ENCODE measurements at places on chromosomes 7 and 10.

GRCh38 chr7:139813151-139813550, 15.9 kb upstream of the TBXAS1 start:
- DNase-seq, result no peak

GRCh38 chr7:40717242-40717641, 582.4 kb downstream of the SUGCT start:
- DNase-seq, result no peak

GRCh38 chr7:7662527-7662926, 22.0 kb downstream of the UMAD1 start:
- no peak for DNase-seq

DNA sequence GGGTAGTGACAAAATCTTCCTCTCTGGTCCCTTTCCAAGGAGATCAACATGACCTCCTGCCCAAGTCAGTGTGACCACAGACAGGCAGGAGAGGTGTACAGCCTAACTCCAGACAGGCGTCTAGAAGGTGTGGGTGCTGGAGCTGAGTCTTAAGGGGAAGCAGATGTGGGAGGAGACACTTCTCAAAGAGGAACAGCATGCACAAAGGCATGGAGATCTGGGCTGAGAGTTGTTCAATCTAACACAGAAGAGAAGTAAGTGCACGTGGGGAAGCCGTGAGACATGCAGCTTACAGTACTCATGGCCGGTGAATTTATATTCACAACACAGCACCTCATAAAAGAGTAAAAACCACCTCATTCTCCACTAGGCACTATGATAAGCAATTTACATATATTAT, 23.8 kb upstream of the GSDME start:
- DNase-seq, result no peak

DNA sequence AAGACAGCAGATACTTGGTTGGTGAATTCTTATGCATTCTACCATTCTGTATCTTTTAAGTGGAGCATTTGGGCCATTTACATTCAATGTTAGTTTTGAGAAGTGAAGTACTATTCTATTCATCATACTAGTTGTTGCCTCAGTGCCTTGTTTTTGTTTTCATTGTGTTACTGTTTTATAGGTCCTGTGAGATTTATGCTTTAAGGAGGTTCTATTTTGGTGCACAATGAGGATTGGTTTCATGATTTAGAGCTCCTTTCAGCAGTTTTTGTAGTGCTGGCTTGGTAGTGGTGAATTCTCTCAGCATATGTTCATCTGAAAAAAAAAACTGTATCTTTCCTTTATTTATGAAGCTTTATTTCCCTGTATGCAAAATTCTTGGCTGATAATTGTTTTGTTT, 23.3 kb upstream of the WNT2 start:
- no peak for DNase-seq

DNA sequence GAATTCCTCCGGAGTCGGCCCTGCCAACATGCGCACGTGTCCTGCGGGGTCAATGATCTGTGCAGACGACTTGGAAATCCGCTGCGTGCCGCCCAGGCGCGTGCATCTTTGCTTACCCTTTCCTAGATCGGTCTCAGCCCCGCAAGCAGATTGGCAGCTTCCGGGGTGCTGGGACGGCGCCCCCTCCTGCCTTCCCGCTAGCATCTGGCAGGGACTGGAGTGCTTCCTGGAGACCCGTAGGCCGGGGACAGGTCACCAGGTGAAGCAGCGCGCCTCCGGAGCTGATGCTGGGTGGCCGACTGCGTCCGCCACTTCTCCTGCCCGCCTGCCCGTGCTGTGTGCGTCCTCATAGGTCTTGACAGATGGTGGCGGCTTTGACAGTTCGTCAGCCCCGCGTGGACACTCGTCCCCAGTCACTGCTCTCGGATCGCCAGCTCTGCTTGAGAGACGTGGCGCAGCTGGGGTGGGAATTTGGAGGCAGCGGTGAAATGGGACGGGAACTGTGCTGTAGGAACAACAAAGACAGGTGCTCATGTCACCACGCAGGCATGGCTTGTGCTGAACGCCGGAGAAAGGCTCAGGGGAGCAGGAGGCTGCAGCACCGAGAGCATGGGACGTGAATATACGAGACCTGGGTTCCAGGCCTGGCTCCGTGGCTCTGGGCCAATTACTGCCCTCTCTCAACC, 21.9 kb upstream of the KCNK18 start:
- no peak for DNase-seq

DNA sequence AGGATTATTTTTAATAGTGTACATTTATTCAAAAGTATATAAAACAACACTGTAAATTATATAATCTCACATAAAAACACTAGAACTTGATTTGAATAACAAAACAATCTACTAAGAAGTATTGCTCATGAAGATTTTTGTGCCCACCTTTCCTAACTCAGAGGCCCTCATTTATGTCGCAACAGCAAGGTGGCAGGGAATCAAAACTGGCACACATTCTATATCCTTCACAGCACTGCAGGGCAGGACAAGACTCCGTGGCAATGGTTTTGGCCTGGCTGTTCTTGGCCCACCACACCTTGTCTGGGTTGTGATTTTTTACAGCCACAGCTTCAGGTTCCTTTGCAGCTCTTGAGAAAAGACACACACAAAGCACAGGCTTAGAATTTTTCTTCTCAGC, 3.4 kb upstream of the CUZD1 start:
- DNase-seq, result no peak

DNA sequence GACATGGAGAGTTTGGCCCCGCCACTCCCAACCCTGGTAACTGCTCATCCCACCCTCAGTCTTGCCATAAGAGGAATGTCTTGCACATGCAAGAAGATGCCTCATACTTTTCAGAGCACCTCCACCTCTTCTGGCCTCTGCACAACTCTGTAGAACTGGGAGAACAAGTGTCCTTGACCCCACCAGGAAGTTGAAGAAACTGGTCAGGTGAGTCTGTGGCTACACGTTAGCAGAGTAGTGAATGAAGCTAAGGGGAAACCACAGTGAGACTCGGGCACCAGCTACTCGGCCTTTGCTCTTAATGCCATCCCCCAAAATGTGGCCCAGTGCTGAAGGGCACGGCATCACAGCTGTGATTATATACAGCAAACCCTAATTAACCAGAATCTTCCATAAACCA, 110.1 kb downstream of the ARID5B start:
- no peak for DNase-seq

DNA sequence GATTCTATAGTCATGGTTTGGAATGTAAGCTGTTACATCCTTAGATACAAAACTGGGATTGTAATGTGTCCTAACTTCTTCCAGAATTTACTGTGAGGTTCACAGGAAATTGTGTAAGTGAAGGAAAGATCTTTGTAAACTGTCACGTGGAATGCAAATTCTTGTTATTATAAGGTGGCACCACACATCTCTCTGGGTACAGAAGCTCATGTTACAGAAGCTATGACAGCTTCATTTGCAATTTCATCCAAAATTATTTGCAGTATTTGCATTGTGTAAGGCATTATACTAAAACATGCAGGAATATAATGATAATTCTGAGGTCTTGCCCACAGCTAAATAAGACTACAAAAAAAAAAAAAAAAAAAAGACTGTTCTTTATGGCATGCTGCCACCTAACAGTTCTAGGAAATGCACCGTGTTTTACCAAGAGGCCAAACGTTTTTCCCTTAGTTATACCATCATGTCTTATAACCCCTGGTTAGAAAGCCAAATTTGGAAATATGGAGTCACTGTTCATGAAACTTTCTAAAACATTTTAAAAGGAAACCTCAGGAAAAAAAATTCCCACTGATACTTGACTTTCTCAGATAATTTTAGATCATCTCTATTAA, 17.6 kb downstream of the MINDY3 start:
- DNase-seq, result no peak

- no peak for DNase-seq
These were observed 506 bp downstream of the CTTNBP2 start for GRCh38 chr7:117872561-117873309.

DNA sequence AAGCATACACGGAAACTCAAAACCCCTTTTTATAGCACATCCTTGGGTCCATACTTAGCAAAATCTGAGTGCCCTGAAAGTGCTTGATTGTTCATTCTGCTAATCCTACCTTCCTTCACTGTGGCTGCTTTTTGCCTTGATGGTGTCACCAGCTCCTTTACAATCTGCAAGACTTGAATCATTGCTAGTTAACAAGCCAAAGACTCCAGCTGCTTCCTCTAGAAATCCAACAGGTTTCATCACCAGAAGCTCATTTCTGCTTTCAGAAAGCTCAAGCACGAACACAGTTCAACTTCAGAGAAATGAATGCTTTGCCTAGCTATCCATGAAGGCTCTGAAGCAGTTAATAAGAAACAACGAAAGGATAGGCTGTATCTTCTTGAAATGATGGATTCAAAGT, 38.0 kb downstream of the USP6NL start:
- DNase-seq, result no peak

DNA sequence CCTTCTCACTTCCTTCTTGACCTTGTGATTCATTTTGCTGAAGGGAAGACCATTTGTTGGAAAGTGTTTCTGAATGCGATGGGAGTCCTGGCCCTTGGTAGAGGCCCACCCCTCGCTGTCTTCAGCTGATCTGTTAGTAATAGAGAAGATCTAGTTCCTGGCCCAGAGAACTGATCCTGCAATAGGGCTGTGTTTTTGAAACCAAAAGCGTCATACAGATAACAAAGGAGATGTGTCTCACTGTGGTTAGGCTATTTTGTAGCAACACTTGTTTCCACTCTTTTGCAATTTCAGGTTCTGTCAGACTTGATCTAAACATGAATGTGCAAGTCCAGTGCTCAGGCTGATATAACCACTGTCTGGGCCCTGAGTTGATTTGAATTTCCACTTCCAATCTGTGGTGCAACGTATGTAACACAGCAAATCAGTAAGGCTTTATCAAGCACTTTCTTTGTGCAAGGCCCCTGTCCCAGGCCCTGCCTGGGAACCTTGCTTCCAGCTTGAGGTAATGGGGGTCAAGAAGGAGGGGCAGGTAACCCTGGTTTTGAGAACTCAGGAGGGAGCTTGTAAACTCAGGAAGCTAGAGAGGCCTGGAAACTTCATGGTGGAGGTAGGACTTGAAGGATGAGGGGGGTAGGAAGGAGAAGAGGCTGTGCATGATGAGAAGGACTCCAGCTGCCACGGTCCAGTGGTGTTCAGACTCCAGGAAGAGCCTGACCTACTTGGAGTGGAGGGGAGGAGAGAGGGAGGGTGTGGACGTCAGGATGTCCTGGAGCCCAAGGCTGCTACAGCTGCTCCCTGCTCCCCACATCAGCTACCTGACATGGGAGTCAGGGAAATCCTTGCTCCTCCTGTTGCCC, 42.2 kb upstream of the SRGN start:
- DNase-seq, result peak; percentile 60

GRCh38 chr7:94135180-94135579, 131.0 kb upstream of the BET1 start:
- no peak for DNase-seq

GRCh38 chr7:15326044-15326644, 235.7 kb downstream of the AGMO start:
- no peak for DNase-seq

- DNase-seq, result no peak
These were observed 243.0 kb downstream of the PLXNA4 start for GRCh38 chr7:132333301-132333700.

Measured in CD4-positive, alpha-beta T cell treated with Interferon alpha-2 for 1 hour (primary cell).